ENCODE measurements at places on chromosomes 5 and 9. TPM values are rescaled to one million over a fixed set of nuclear protein-coding genes. Genes with fewer than 3 reads are reported as not detected.

Gene DPP7
- 291 TPM for total RNA-seq

DNA sequence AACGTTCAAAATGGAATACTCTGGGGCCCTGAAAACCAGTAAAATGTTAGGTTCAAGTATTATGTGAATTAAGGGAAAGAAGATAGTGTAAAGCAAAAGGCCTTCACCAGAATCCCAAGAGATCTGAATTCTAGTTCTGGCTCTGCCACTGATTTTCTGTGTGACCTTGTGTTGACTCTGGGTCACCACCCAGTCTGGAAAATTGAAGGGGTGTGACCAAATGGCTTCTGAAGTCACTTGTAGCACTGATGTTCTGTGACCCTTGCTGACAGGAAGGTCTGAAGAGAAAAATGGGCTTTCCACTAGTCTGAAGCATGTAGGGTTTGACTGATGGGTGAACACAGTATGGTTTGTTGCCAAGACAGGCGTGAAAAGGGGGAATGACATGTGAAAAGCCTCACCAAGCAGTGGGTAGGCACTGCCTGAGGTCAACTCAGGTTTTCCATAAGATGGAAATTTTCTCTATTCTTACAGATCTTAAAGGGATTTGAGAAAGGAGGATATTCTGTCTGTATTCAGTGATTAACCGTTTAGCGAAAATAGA lies 33.1 kb downstream of the ANP32B start:
- peaks cover 60% of the 10 kb centered on the region for H3K36me3 ChIP-seq
- no peak overlapping the region for H3K4me3 ChIP-seq
- DNase-seq = no peak
- H3K27ac ChIP-seq = no peak overlapping the region
- no peaks in the 10 kb centered on the region for H3K27me3 ChIP-seq

GRCh38 chr9:20551236-20551635 lies 71.1 kb downstream of the MLLT3 start:
- H3K27ac ChIP-seq = no peak overlapping the region
- H3K4me1 ChIP-seq = no peaks in the 10 kb centered on the region
- H3K36me3 ChIP-seq = no peaks in the 10 kb centered on the region
- H3K4me3 ChIP-seq = no peak overlapping the region
- H3K27me3 ChIP-seq = 0 out of 2 replicates have a peak, but pooled peaks cover 4% of the 10 kb centered on the region

GRCh38 chr5:53482717-53483638 lies 2.5 kb downstream of the FST start:
- no peak for DNase-seq
- no peaks in the 10 kb centered on the region for H3K36me3 ChIP-seq
- no peak overlapping the region for H3K27ac ChIP-seq
- H3K27me3 ChIP-seq = peaks cover 13% of the 10 kb centered on the region

- no peaks in the 10 kb centered on the region for H3K4me1 ChIP-seq
- H3K27ac ChIP-seq = no peak overlapping the region
- no peaks in the 10 kb centered on the region for H3K27me3 ChIP-seq
Measured at GRCh38 chr9:75552941-75553340, 337.5 kb upstream of the PCSK5 start.

DNA sequence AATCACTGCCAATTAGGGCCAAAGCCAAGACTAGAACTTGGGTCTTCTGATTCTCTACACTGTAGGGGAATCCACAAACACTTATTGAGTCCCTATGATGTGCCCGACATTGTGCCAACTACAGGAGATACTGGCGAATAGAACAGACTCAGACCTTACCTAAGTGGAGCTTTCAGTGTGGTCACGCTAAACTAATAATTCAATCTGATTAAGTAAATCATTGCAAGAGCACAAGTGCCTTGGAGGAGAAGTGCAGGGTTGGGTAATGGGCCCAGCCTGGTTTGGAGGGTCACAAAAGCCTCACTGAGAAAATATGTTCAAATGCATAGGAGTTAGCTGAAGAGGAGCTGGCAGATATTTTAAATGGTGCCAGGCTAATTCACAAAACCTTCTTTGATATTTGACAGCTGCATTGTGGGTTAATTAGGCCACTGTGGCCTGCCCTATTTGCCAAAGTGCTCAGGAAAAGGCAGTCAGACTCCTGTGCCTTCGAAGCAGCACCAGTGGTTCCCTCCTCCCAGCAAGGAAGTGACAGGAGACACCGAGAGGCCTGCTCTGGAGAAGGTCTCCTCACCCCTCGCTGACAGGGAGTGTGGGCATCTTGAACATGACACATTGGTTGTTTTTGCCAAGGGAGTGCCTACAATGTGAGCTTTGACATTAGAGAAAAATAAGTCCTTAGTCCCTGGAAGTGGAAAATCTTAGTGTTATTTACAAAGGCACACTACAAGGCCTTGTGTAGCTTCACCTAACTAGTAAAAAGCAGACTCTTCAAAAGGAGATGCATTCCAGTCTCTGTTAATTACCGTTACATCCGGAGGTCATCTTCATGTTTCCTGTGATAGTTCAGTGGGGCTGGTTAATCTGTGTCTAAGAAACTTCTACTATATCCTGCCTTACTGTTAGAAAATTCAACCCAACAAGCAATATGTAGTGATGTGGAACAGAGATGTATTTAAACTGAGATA lies 24.1 kb upstream of the TRAF1 start:
- no peak overlapping the region for H3K4me3 ChIP-seq
- no peak overlapping the region for H3K27ac ChIP-seq
- DNase-seq = no peak

Gene PCDHA7
- not detected for total RNA-seq

Gene IRX4
- 16.5 TPM for total RNA-seq

GRCh38 chr9:106059886-106060285 lies 365.5 kb downstream of the TMEM38B start:
- no peak overlapping the region for H3K27ac ChIP-seq
- H3K36me3 ChIP-seq = no peaks in the 10 kb centered on the region
- no peaks in the 10 kb centered on the region for H3K27me3 ChIP-seq
- H3K4me3 ChIP-seq = no peak overlapping the region

Gene LCN12
- total RNA-seq = 4.2 TPM

- DNase-seq = no peak
- H3K27ac ChIP-seq = no peak overlapping the region
- H3K27me3 ChIP-seq = no peaks in the 10 kb centered on the region
- no peak overlapping the region for H3K4me3 ChIP-seq
- no peaks in the 10 kb centered on the region for H3K36me3 ChIP-seq
Measured at GRCh38 chr9:15541872-15542271, 11.0 kb upstream of the CCDC171 start.

Gene NR5A1
- 0.64 TPM for total RNA-seq

Gene SLCO6A1
- total RNA-seq = 0.69 TPM

Gene HAPLN1
- 0.05 TPM for total RNA-seq

GRCh38 chr9:3285365-3286161 lies 240.2 kb downstream of the RFX3 start:
- H3K36me3 ChIP-seq = no peaks in the 10 kb centered on the region
- no peaks in the 10 kb centered on the region for H3K4me1 ChIP-seq
- DNase-seq = no peak
- H3K27ac ChIP-seq = no peak overlapping the region

GRCh38 chr9:77833561-77834429 lies 185.7 kb upstream of the GNA14 start:
- no peaks in the 10 kb centered on the region for H3K27me3 ChIP-seq
- H3K36me3 ChIP-seq = no peaks in the 10 kb centered on the region
- peaks cover 1% of the 10 kb centered on the region for H3K4me1 ChIP-seq

Gene EPB41L4B
- total RNA-seq = 8.1 TPM

GRCh38 chr5:42423285-42424165 lies at the start of gene GHR:
Gene GHR (plus strand): TSS chr5:42423439. CDS start chr5:42565875, 142,436 bp downstream.
- no peak within 1 kb of the TSS for H3K4me3 ChIP-seq
- H3K27ac ChIP-seq = no peak within 1 kb of the TSS
- DNase-seq = peak; percentile 6
- no peaks in the 10 kb centered on the region for H3K27me3 ChIP-seq
- no peaks in the 10 kb centered on the region for H3K36me3 ChIP-seq
- no peaks in the 10 kb centered on the region for H3K4me1 ChIP-seq

DNA sequence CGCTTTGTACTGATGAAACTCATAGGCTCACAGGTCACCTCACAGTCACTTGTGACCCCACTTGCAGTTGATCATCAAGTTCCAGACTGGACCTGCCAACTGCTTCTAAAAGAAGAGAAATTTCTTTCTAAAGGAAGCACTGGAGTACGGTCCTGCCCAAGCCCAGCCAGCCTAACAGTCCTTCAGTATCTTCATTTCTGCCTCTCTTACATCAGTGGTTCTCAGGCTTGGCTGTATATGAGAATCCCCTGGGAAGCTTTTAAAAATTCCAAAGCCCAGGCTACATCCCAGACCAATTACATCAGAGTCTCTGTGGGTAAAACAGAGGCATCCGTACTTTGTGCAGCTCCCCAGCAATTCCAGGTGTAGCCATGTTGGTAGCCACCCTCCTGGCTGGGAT lies 282.1 kb downstream of the NFIB start:
- H3K27ac ChIP-seq = no peak overlapping the region
- no peaks in the 10 kb centered on the region for H3K36me3 ChIP-seq
- DNase-seq = no peak
- H3K4me1 ChIP-seq = no peaks in the 10 kb centered on the region
- H3K27me3 ChIP-seq = no peaks in the 10 kb centered on the region
- H3K4me3 ChIP-seq = no peak overlapping the region

- no peaks in the 10 kb centered on the region for H3K27me3 ChIP-seq
- no peak overlapping the region for H3K27ac ChIP-seq
- H3K4me1 ChIP-seq = no peaks in the 10 kb centered on the region
- no peak overlapping the region for H3K4me3 ChIP-seq
- DNase-seq = no peak
Measured at GRCh38 chr9:93077811-93078210, 18.2 kb upstream of the CARD19 start.

DNA sequence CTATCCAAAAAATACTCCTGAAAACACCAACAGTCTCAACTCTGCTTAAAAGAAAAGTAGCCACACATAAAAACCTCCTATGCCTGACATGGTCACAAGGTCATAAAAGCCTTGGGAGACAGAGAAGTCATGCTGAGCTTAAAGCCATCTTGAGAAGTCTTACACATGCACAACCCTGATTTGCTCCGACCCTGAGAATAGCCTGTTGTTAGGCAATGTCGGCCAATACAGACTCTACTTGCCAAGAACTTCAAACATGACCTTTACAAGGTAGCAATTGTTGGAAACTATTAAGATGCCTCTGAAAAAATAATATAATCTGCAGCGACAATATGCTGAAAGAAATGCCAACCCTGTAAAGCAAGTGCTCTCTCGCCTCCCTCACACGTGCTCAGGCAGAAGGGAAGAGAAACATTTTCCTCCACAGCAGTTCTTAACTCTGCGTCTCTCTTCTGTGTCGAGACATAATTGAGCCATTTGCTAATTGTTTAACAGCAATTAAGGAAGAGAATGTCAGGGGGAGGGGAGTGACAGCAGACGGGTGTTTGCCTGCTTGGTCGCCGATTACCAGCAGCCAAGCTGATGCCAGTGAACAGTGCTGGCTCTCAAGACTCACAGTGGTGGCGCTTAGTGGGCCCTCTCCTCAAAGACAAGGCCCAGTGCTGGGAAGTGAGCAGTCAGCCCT lies 393.6 kb downstream of the SPOCK1 start:
- peaks cover 56% of the 10 kb centered on the region for H3K27me3 ChIP-seq
- DNase-seq = no peak
- H3K27ac ChIP-seq = no peak overlapping the region
- H3K4me1 ChIP-seq = no peaks in the 10 kb centered on the region
- H3K36me3 ChIP-seq = no peaks in the 10 kb centered on the region
- H3K4me3 ChIP-seq = no peak overlapping the region

Gene GNAQ
- total RNA-seq = 28.7 TPM

- no peaks in the 10 kb centered on the region for H3K27me3 ChIP-seq
- H3K4me1 ChIP-seq = no peaks in the 10 kb centered on the region
Measured at GRCh38 chr9:3281399-3281798, 244.4 kb downstream of the RFX3 start.

Gene CCNI2
- 1.4 TPM for total RNA-seq

- no peak overlapping the region for H3K27ac ChIP-seq
- no peak for DNase-seq
- no peak overlapping the region for H3K4me3 ChIP-seq
- no peaks in the 10 kb centered on the region for H3K4me1 ChIP-seq
- H3K27me3 ChIP-seq = no peaks in the 10 kb centered on the region
Measured at GRCh38 chr5:89981021-89981420, 428.5 kb downstream of the CETN3 start.

DNA sequence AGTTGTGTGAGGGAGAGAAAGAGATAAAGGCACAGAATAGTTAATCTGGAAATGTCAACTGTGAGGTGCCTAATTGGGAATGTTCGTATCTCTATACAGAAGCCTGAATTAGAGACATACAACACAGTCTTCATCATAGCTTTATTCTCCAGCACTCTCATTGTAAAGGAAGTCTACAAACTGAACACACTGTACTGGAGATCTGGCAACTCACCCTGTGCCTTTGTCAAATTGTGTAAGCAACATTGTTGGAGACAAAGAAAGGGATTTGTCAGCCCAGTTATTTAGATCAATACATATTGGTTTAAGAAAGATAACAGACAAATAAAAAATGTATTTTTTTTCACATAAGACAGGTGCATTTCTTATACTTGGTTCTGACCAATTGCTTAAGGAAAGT lies 832.9 kb upstream of the DMAC1 start:
- no peaks in the 10 kb centered on the region for H3K36me3 ChIP-seq
- H3K4me1 ChIP-seq = no peaks in the 10 kb centered on the region
- DNase-seq = no peak
- no peak overlapping the region for H3K4me3 ChIP-seq
- no peak overlapping the region for H3K27ac ChIP-seq

Measured in HCT116 (cell line).